Memory B cell (primary cell): ENCODE measurements at places on chromosomes 2 and 18.

GRCh38 chr2:63914311-63914710 lies 72.6 kb downstream of the UGP2 start:
- DNase-seq, result no peak

GRCh38 chr2:55115761-55116597 lies 65.7 kb upstream of the RTN4 start:
- DNase-seq, result no peak

DNA sequence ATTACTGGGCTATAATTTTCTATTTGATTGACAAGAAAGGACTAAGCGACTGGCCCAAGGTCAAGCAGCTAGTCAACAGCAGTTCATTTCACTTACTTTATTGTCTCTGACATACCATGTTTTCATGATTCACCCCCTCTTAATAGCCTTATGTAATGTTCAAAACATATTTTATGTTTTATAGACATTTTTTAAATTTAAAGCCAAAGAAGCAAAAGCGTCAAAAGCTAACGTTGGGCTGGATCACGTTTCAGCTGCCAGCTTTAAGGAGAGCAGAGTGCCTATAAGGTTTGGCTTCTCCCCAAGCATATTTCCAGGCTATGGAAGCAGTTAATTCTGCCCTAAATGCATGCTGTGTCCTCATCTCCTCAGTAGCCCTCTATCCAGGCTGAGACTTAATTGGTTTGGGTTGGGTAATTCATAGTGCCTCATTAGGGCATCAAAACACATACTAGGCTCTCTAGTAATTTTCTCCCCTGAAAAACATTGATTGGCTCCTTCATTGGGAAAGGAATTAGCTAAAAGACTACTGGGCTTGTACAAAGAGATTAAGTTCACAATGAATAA lies 94.8 kb upstream of the CREB1 start:
- DNase-seq, result no peak

DNA sequence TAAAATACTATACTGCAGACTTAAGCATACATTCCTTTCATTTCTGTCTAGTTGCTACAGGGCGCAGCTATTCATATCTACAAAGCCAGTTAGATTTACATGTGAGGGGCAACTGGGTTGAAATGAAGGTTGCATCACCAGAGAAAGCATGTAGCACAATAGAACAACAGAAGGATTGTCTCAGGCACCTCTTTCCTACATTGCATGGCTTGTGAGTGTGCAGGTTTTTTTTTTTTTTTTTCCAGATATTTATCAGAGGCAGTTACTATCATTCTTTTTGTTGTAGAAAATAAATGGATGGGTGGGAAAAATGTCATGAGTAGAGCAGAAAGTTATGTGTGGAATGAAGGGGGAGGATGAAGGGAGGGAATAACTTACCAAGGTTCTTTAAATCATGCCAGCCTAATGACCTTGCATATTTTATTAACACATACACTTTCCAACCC lies 86.8 kb downstream of the ERBB4 start:
- no peak for DNase-seq

- DNase-seq, result no peak
Measured at GRCh38 chr2:46269544-46270273, 27.5 kb upstream of the EPAS1 start.

- no peak for DNase-seq
Measured at GRCh38 chr2:113275556-113276215, 3.0 kb downstream of the PAX8 start.

DNA sequence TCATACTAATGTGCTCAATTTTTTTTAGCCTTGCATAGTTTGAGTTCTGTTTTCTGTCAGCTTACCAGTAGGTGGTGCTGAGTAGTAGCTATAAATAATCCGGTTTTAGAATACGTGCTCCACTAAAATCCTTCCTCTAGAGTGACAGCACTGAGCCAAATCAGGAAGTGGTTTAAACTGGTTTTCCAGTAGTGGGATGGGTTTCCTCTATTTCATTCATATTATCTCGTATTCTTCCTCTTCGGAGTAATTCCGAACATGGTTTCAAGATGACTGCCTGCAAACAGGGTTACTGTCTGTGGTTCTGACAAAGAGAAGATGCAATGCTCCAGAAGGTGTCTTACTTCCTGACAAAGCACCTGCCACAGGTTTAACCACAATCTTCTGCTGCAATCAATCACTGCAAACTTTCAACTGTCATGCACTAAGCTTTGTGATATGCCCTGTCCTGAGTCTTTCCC lies 496.9 kb upstream of the VRK2 start:
- DNase-seq, result no peak

- DNase-seq, result no peak
Measured at GRCh38 chr18:7605705-7606104, 38.6 kb downstream of the PTPRM start.

GRCh38 chr2:237096201-237096600 lies 10.5 kb downstream of the COPS8 start:
- no peak for DNase-seq

GRCh38 chr2:155690785-155691184 lies 641.7 kb downstream of the NR4A2 start:
- DNase-seq, result no peak

GRCh38 chr2:144181001-144181400 lies 338.9 kb downstream of the ZEB2 start:
- DNase-seq, result no peak

GRCh38 chr2:71882949-71883472 lies 264.7 kb downstream of the CYP26B1 start:
- DNase-seq, result no peak

- DNase-seq, result no peak
Measured at GRCh38 chr18:43919551-43919950, 642.3 kb upstream of the SYT4 start.

- DNase-seq, result no peak
Measured at GRCh38 chr2:63594660-63595059, 5.9 kb downstream of the MDH1 start.

GRCh38 chr2:95056461-95057459 lies 31.3 kb downstream of the MAL start:
- no peak for DNase-seq

GRCh38 chr2:55111570-55112228 lies 61.4 kb upstream of the RTN4 start:
- DNase-seq, result no peak

- no peak for DNase-seq
Measured at GRCh38 chr2:198254536-198255090, 450.2 kb downstream of the PLCL1 start.
